ENCODE measurements at places on chromosomes 6 and 20.

- peak; percentile 49 for DNase-seq
Observed at GRCh38 chr6:63816982-63817436, 181.4 kb downstream of the PHF3 start.

GRCh38 chr20:45948261-45948733 is 13.8 kb downstream of the PCIF1 start:
- no peak for DNase-seq

- DNase-seq: no peak
Observed at GRCh38 chr6:101391772-101392585, 1.5 kb upstream of the GRIK2 start.

DNA sequence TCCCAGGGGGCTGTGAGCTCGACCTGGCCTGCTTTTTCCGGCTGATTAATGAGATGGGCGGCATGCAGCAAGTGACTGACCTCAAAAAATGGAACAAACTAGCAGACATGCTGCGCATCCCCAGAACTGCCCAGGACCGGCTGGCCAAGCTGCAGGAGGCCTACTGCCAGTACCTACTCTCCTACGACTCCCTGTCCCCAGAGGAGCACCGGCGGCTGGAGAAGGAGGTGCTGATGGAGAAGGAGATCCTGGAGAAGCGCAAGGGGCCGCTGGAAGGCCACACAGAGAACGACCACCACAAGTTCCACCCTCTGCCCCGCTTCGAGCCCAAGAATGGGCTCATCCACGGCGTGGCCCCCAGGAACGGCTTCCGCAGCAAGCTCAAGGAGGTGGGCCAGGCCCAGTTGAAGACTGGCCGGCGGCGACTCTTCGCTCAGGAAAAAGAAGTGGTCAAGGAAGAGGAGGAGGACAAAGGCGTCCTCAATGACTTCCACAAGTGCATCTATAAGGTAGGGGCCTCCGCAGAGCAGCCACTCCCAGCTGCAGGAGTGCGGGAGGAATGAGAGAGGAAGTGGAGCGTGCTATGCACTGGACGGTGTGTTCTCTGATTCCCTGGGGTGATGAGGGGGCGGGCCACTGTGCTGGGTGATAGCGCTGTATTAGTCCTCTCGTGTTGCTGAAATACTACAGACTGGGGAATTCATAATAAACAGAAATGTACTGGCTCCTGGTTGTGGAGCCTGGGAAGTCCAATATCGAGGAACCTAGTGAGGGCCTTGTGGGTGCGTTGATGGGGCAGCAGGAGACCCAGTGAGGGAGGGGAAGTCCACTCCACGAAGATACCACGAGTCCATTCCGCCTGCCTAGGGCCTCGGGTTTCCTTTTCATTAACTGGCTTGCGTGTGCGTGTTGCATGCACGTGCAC is 161.7 kb downstream of the DTNBP1 start:
- no peak for DNase-seq

DNA sequence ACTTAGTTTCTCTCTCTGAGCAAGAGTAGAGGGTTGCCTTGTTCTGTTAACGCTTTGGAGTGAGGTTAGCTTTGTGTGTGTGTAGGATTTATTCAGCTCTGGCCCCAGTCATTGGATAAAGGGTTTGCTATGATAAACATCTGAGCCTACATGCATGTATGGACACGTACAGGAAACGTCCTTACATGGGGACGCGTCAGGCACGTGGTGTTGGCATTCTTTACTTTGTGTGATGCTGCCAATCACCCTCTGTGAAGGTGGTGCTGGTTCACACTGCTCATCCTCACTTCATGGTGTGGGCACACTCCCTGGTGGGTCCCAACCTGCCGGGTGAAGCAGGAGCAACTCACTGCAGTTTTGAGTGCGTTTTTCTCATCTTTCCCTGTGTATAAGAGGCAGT is 53.4 kb upstream of the CD93 start:
- DNase-seq: no peak

DNA sequence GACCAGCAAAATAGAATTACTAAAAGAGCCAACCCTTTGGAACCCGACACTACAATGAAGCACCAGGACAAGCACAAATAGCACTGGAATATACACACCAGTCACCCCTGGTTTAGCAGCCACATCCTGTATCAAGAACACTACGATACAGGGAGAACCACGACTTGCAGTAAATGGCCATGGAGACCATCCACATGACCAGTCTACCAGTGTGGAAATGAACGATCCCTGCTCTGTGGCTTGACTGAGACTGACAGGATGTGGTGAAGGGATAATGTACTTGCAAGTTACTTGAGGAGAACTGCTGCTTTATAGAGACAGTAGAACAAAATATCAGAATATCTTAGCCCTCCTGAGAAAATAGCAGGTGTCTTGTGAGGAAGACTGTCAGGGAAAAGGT is 169.6 kb downstream of the COL9A1 start:
- peak; percentile 45 for DNase-seq

GRCh38 chr6:44012078-44012493 is 115.2 kb downstream of the MRPL14 start:
- peak; percentile 19 for DNase-seq

GRCh38 chr20:62711703-62712101 is 3.1 kb downstream of the NTSR1 start:
- DNase-seq: no peak

- DNase-seq: no peak
Observed at GRCh38 chr6:79081663-79082062, 3.6 kb upstream of the PHIP start.

DNA sequence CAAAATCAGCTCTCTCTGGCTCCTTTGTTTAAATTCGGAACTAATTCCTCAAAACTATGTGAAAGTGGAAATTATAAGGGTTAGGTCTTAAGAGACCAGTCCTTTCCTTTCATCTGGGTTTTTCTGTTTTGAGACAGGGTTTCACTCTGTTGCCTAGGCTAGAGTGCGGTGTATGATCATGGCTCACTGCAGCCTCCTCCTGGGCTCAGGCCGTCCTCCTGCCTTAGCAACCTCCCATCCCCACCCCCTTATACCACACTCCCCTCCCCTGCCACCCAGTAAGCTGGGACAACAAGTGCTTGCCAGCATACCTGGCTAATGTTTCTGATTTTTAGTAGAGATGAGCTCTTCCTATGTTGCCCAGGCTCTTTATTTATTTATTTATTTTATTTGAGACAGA is 12.8 kb upstream of the SSR1 start:
- DNase-seq: no peak

GRCh38 chr6:136923116-136923953 is 1.2 kb downstream of the SLC35D3 start:
- DNase-seq: no peak

Data from SJCRH30 (cell line).